Suppressor macrophage treated with lipopolysaccharide for 4 hours (primary cell): ENCODE measurements at places on chromosomes 4 and X.

DNA sequence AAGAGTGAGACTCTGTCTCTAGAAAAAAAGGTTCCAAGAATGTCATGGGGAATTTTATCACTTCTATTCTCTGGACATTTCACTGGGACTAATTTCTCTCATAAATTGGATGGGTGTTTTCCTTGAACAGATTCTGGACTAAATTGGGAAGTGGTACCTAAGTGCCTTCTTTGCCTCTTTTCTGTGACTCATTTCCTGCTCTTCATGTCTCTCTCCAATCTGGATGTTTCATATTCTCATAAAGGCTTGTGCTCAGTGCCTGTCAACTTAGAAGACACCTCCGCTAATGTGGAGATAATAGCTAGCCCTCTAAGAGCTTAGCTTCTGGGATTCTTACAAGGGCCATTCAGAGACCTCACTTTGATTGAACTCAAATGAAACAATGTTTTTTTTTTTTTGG, 38.0 kb upstream of the IGFBP7 start:
- no peak for DNase-seq

DNA sequence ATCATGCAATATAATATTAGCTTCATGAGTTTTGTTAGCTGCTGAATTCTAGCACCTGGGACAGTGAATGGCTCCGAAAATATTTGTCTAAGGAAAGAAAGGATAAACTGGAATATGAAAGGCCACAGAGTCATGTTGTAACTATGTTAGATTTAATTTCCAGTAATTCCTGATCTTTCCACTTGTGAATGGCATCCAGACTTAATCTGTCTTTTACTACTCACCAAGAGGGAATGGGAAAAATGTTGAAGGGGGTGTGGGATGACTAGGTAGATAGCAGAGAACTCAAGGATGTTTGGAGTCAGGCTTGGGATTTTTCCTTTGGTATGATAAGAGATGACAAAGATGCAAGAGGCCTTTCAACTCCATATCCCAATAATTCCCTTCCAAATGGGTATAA, 9.4 kb downstream of the ADH6 start:
- no peak for DNase-seq

DNA sequence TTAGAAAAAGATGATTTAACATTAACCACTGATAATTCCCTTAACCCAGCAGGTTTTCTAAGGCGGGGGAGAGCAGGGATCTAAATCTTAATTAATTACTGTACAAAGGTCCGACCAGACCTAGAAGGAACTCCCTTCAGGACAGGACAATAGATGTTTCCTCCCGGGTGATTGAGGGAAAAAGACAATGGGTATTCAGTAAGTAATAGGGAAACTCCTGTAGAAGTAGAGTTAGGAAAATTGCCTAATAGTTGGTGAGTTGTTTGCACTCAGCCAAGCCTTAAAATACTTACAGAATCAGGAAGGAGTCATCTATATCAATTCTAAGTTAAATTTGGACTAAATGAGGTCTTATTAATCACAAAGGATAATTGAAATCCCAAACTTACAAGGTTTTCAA, 5.8 kb upstream of the SRD5A3 start:
- DNase-seq = peak; percentile 36

DNA sequence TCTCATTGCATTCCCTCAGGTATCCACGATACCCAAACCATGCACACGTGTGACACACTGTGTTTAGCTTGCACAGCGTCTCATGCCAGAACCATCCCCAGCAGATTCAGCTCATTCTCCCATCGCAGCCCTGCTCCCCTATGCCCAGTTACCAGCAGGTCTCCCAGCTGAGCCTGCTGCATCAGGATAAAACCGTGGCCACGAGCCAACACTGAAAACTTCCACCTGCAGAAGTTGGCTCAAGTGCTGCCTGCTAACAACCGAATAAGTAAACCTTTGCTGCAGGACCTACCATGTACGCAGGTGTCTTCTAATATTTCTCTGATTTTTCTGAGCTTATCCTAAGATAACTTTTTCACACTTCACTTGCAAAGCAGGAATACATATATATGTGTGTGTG, 120.4 kb upstream of the STS start:
- no peak for DNase-seq

GRCh38 chrX:12060489-12061260, 77.6 kb upstream of the FRMPD4 start:
- no peak for DNase-seq

DNA sequence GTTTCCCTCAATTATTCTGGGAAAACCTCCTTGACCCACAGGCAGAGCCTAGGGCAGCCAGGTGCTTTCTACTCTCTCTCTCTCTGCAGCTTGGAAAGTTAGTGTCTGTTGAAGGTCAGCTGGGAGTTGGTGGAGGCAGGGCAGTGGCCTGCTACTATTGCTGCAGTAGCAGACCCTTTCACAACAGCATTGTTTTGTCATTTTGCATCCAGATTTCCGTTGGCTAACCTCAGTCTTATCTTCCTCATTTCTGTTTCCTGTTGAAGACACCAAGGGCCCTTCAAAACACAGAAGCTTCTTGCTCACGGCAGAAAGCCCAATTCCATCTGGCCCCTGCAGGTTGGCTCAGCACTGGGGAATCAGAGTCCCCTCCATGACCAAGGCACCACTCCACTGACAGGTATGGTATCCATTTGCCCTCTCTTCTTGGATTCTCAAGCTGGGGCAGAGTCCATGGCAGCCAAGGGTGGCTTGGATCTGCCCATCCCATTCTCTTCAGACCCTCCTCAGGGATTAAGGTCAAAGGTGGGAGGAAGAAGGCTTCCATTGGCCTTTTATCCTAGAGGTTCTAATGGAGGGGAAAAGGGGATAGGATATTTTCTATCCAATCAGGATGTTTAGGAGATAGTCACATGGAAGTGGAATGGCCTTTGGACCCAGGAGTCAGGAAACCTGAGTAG, 24.6 kb downstream of the VSIG4 start:
- DNase-seq = peak; percentile 76

DNA sequence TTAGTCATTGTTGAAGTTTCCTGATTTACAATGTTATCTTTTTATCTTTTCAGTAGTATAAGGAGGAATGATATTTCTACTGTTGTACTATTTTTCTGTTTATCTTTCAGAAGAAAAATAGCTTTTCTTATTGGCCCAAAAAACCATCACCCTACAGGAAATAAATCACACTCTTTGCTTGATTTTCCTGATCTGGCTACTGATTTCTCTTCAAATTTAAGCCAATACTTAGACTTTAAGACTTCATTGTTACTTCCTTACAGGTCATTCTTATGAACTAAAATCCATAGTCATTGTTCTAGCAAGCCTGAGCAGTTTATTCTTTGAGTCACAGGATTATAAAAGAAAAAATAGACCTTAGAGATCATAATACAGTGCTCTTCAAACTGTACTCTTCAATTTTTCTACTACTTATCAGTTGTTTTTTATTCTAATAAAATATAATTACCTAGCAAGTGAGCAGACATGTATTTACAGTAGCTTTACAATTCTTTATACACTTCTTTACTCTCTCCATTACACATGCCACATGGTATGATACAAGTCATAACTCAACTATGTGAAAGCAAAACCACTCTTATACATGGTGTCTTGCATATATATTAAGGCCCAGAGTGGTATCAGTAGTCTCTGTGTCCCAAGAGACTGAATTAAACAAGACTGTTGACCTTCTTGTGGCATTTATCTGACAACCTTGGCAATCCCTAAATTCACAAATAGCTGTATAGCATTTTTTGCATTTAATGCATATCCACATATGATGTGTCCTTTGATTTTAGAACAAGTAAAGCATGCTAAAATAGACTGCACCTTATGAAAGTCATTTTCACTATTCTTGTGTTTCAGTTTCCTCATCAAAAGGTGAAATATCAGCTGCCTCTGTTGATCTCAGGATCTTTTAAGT, 47.9 kb downstream of the TET2 start:
- peak; percentile 54 for DNase-seq

GRCh38 chr4:56261027-56261426, 126.3 kb downstream of the AASDH start:
- peak; percentile 10 for DNase-seq

- DNase-seq = peak; percentile 30
These were observed 31.0 kb upstream of the FAT4 start for GRCh38 chr4:125283707-125284279.

GRCh38 chr4:40699648-40700047, 50.1 kb upstream of the NSUN7 start:
- DNase-seq = peak; percentile 35

GRCh38 chr4:169530048-169530447, 82.3 kb downstream of the NEK1 start:
- no peak for DNase-seq

DNA sequence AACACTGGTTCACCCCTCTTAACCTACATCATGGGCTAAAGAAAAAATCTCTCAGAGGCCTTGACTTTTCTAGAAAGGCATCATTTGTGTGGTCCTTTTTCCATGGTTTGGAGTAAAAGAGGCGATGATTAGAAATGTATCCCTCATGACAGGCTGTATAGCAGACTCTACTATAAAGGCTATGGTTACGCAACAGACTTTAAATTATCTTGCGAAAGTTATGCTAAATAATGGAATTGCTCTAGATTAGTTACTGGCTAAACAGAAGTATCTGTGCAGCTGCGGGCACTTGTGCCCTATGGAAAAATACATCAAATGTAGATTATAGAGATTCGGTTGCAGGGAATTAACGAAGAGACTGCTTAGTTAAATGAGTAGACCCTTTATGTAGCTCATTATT, 101.6 kb downstream of the TMEM47 start:
- no peak for DNase-seq

DNA sequence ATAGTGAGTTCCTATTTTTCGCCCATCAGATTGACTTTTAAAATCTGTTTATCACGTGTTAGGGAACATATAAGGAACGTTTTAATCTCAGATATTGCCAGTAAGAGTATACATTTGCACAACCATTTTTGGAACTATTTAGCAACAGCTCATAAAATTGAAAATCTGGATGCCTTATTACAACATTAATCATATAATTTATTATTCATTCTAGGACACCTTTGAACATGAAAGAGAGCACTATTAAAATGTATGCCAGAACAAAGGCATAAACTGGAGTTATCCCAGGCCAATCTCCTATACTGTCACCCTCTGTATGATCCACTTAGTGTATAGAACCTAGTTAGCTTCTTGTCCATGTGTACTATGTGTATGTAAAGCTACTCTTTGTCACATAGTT, 579.0 kb upstream of the MAGEB2 start:
- DNase-seq = no peak
